ENCODE measurements at places on chromosomes 6 and 20.

- no peak for DNase-seq
These were observed 31.5 kb downstream of the TMEM14B start for GRCh38 chr6:10779076-10779475.

DNA sequence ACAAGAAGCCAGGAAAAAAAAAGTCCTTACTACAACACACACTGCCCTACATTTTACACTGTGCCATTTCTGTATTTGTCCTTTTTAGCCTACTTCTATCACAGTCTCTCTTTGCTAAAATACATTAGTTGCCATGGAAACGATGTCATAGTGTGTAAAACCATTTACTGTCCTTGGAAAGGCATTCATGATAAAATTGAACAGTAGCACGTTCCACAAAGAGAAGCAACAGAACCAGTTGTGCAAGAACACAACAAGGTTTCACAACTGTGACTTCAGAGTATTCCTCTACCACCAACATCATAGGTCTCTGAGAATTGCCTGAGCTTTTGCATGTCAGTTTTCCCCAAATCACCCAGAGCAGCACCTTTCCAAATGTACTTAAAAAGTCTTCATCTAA is 20.5 kb downstream of the FYN start:
- DNase-seq = no peak

DNA sequence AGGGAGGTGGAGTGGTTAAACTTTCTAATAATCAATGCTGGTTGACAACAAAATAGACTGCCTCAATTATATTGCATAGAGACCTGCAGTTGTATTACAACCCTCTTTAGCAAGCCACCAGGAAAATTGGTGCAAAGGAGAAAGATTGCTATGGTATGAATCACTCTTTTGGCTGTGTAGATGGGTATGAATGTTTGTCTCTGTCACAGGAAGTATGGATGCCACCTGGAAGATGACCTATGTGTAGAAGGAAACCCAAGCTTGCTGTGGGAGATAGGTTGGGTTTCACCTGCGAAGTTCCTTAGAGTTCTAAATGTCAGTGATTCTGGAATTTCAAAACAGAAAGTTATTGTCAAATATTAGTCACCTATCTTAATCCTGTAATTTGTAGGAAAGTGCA is 134.6 kb downstream of the SOBP start:
- DNase-seq = no peak

GRCh38 chr6:26272171-26272637 is 92.8 kb upstream of the BTN3A2 start:
- DNase-seq = no peak

- DNase-seq = no peak
These were observed 420.5 kb downstream of the MAFB start for GRCh38 chr20:40268321-40269075.

- no peak for DNase-seq
These were observed 33.6 kb upstream of the HSF2 start for GRCh38 chr6:122365775-122366403.

DNA sequence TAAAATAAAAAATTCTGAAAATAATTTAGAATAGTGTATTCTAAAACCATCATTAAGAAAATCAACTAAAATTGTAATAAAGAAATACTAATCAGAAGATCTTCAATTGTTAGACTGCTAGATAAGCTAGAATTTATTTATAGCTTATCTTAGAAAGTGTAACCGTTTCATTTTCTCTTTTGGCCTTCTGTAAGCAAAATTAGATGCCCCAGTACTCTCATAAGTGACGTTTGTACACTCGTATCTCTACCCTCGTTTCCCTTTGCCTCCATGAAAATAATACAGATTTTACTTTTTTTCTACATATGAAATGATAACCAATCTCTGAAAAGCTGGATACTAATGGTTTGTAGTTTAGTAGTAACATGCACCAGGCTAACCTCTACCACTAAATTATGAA is 19.8 kb downstream of the DSE start:
- no peak for DNase-seq

DNA sequence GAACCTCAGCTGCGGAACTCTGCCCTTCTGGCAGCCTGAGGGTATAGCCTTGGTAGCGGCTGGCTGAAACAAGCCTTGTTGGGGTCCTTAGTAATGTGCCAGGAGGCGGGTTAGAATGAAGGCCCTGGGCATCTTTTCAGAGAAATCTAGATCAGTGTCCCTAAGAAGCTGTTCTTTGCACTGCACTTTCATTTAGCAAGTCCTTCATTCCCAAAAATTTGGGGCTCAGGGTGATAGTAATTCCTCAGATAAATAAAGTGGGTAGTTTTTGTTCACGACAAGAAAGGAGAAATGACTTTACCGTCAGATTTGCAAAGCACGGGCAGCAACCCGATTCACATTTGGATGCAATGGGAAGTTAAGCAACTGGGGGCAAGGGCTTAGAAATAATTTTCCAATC is 3.2 kb downstream of the INSM1 start:
- no peak for DNase-seq

DNA sequence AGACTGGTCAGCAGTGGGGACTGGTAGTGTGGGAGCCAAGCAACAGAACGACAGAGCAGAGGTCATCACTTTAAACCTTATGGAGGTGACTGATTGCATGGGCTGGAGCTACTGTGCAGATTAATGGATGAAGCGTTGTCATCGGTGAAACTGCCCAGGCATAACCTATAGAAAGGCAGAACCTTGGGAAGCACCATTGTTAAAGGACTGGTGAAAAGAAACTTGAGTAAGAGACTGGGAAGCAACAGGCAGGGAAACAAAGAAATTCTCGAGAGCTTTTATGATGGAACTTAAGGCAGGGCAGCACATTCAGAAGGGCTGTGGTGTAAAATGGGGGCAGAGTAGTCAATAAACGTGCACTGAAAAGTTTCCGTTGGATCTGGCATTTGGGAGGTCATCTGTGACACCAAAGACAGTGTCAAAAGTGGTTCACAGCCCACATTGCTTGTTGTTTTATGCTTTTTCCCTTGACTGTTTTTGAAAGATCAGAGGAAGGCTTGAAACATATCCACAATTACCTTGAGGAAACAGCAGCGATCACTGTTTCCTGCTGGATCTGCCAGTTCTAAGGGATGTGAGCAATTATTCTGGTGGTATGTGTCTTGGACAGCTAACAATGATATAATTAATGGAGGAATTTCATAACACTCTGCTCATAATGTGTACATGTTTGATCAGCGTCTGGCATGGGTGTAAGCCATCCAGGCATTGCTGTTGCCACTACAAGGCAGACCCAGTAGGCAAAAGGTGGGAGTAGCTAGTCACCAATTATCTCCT is 62.7 kb downstream of the LRRC1 start:
- DNase-seq = no peak

- DNase-seq = no peak
These were observed 243.9 kb downstream of the HAO1 start for GRCh38 chr20:7696311-7696710.
